Activated T-cell treated with anti-CD3 and anti-CD28 coated beads, Interleukin-2, amount 50 U/mL, for 72 hours (primary cell): ENCODE measurements at places on chromosomes 4 and X. TPM values are rescaled to one million over a fixed set of nuclear protein-coding genes. Genes with fewer than 3 reads are reported as not detected.

Gene ENAM
- not detected for total RNA-seq

Gene FAM236B
- total RNA-seq = not detected

Gene UGT2B15
- total RNA-seq = not detected

Gene GYPA
- not detected for total RNA-seq

Gene PABPC4L
- not detected for total RNA-seq

- no peak for DNase-seq
Observed at GRCh38 chr4:188439641-188440311, 300.5 kb downstream of the TRIML1 start.

GRCh38 chrX:149871940-149872339 is 9.0 kb upstream of the MAGEA8 start:
- DNase-seq = peak; percentile 78

DNA sequence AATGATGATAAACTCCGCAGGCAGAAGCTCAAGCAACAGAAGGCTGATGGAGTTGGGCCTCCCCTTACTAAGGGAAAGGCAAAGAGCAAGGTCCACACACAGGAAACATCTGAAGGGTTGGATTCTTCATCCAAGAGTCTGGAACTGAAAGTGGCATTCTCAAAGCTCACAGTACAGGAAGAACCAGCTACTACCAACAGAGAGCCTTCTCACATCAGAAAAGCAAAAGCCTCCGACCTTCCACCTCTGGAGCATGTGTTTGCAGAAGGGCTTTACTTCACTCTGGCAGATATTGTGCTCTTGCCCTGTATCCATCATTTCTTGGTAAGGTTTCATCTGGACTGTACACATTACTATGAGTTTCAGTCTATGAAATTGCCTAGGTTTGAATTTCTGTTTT is 10.6 kb downstream of the GSTCD start:
- DNase-seq = no peak

GRCh38 chr4:160136021-160136420 is 1033.1 kb downstream of the RAPGEF2 start:
- DNase-seq = no peak

- no peak for DNase-seq
Observed at GRCh38 chr4:184807797-184808712, 17.7 kb downstream of the ACSL1 start.
